Hindlimb muscle (tissue), 1 donor: ENCODE measurements at places on chromosomes 3 and 15. TPM values are rescaled to one million over a fixed set of nuclear protein-coding genes. Genes with fewer than 3 reads are reported as not detected.

GRCh38 chr15:69852482-69852881 is 245.2 kb downstream of the TLE3 start:
- DNase-seq, result no peak

GOLGA8S gene
- polyA plus RNA-seq, result 0.79 TPM

GRCh38 chr3:69142090-69142489 is 19.7 kb upstream of the LMOD3 start:
- no peak for DNase-seq

CSPG4 gene
- polyA plus RNA-seq, result 125 TPM

DNA sequence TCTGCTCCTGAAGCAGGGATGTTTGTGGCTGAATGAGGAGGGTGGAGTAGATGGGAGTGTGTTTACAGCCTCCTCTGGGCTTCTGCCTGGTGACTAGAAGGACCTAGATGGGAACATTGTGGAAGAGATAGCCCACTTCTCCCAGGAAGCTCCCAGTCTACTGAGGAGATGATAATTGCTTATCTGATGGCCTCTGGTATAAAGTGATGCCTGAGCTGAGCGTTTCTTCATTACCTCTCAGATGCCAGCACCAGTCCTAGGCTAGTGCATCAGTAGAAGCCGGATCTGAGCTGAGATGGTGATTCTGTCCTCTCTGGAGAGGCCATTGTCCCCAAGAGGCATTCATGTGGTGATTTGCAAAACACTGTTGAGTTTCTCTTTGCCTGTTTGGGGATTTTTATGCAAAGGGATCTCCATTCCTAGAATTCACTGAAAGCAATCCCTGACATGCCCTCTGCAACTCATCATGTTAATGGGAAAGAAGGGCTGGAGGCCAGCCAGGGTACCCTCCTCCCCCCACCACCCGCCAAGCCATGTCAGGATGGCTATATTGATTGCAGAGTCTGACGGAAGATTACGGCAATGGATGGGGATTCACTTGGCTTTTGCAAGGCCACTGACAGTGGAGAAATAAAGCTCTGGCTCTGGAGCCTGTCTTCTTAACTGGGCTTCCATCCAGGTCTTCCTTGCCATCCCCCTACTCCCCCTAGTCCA is 166.4 kb upstream of the ROPN1 start:
- DNase-seq, result no peak

DNA sequence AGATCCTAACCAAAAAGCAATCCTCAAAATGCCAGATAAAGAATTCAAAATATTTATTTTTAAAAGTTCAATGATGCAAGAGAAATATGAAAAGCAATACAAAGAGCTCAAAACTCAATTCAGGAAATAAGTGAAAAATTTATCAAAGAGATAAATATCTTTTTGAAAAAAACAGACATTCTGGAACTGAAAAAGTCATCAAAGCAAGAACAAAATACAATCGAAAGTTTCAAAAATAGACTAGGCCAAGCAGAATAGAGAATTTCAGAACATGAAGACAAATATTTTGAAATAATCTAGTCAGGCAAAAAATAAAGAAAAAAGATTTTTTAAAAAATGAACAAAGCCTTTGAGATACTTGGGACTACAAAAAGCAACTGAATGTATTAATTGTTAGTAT is 83.4 kb upstream of the STT3B start:
- DNase-seq, result no peak

PP2D1 gene
- 0.53 TPM for polyA plus RNA-seq

GRCh38 chr15:63628123-63628822 is 31.1 kb downstream of the FBXL22 start:
- no peak for DNase-seq

DNA sequence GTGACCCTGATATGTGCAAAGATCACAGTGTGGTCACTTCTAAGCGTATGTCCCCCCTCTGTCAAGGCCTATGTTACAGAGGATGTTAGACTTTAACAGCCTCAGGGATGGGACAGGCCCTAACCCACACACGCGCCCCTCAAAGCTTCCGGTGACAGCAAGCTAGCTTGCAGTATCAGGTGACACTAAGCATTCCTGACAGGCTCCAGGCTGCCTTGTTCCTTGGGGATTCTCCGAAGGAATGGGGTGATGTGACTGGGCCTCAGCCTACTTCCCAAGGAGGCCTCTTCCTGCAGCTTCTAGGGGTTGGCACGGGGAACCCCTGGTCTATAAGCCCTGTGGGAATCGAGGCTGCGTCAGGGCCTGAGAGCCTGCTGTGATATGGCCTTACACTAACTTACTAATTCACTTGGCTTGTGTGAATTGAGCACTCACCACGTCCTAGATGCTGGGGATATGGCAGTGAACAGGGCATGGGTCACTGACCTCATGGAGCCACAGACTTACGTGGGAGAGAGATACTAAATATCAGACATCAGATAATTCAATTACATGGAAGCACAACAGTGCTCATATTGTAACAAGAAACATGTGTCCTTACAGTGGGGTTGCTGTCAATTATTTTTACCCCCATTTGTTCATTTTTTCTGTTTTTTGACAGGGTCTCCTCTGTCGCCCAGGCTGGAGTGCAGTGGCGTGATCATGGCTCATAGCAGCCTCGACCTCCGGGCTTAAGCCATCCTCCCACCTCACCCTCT is 11.4 kb upstream of the SPTBN5 start:
- DNase-seq, result no peak

DNA sequence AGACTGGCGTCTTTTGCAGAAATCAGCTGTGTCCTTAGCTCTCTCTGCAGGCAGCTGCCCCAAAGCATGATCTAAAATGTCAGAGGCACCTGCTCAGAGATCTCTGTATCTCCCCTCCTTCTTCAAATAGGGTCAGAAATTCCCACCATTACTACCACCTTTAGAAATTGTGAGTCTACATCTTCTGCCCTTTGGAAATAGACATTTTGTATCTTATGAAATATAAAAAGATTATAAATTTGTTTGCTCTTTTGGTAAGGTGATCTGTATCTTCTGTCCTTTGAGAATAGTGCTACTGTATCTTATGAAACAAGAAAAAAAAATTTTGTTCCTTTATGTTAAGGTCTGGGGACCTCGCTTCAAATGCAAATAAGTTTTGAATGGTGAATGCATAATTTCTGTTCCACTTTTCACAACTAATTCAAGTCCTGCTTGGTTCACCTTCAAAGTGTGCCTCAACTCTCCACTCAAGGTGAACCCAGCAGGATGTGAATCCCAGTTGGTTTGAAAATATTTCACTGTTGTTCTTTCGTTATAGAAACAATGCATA is 28.3 kb upstream of the GPD1L start:
- no peak for DNase-seq

GRCh38 chr3:127710155-127710941 is 37.6 kb downstream of the ABTB1 start:
- no peak for DNase-seq

LRIG1 gene
- 130 TPM for polyA plus RNA-seq

GRCh38 chr3:169813757-169814517 is 1.2 kb upstream of the LRRC34 start:
- DNase-seq, result peak; percentile 22

DNA sequence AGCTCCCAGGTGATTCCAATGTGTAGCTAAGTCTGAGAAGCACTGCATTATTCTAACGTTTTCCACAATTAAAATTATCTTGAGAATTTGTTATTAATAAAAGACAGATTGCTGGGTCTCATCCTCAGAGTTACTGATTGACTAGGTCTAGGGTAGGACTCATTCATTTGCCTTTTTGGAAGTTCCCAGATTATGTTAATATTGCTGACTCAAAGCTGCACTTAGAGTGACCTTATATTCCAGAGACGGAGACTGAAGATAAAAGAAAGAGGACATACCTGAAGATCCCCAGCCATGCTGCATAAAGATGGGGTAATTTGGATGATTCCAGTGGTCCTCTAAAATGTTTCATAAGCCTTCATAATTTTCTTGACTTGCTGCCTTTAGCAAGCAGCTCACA is 81.8 kb downstream of the PLSCR2 start:
- no peak for DNase-seq

DNA sequence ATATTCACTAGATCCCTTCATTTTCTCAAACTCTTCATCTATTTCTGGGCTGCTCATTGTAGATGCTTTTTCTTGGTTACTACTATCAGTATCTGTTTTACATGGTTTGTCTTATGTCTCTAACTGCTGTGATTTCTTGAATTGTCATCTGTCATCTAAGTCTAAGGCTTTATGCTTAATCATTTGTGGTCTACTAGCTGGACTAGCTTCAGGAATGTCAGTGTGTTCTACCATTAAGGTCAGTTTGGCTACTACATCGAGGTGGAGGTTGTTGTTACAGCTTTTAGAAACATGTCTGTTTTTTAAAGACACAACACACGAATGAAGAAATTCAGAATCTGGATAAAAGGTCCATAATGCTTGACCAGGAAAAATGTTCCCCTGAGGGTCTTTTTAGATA is 82.2 kb downstream of the ABI3BP start:
- no peak for DNase-seq

DNA sequence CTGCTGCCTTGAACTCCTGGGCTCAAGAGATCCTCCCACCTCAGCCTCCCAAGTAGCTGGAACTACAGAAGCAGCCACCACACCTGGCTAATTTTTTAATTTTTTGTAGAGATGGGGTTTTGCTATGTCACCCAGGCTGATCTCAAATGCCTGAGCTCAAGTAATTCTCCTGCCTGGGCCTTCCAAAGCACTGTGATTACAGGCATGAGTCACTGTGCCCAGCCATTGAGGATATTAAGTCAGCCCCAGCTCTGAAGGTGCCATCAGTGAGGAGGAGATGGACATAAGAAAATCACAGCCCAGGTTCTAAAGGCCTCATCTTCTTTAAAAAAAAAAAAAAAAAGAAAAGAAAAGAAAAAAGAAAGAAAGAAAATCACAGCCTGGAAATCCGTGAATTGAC is 26.6 kb upstream of the PSTPIP1 start:
- DNase-seq, result no peak

GRCh38 chr3:85298032-85298431 is 339.2 kb downstream of the CADM2 start:
- no peak for DNase-seq

CYP1A2 gene
- polyA plus RNA-seq, result not detected

AMT gene
- polyA plus RNA-seq, result 9.2 TPM

DNA sequence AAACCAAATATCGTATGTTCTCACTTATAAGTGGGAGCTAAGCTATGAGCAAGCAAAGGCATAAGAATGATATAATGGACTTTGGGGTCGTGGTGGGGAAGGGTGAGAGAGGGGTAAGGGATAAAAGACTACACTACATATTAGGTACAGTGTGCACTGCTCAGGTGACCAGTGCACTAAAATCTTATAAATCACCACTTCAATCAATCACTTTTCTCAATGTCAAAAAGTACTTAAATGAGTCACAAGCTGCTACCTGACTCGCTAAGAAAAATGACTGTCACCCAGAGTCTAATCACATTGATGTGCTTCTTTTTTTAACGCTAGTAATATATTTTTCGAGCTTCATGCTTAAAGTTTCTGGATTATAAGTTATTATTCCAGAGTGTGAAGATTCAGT is 95.5 kb downstream of the CBLB start:
- DNase-seq, result no peak

- DNase-seq, result no peak
Observed at GRCh38 chr3:95718168-95718567, 1096.2 kb upstream of the EPHA6 start.

SLC28A2 gene
- 0.37 TPM for polyA plus RNA-seq

GRCh38 chr3:85922374-85922773 is 963.6 kb downstream of the CADM2 start:
- DNase-seq, result no peak

- no peak for DNase-seq
Observed at GRCh38 chr3:52480768-52481715, 14.1 kb upstream of the STAB1 start.

DNA sequence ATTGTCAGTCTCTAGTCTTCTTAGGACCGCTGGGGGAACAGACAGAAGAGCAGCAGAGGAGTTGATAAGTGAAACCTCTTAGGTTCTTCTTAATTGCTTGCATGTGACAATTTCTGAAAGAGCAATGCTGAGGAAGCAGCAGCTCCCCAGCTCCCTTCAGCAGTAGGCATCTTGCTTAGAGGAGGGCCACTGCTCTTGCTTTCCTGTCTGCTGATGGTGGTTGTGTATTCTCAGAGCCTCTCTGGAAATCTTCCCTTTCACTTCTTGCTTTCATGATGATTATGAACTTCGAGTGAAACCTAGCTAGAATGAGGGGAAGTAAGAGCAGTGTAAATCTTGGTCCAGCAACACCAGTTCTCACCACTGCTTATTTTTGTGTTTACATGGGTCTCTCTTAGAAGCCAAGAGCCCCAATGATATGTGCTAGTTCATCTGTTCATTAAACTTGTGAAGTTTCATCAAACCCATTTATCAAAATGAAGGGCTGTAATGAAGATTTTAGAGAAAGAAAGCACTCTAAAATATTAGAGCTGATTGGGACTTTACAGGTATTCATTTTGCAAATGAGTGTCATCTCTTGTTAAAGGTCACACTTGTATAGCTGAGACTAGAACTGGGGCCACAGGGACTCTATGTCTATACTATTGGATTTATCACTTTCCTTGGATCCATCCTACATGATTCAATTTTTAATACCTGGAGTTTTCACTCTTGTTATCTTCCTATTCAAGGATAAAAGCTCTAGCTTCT is 246.7 kb downstream of the LPP start:
- no peak for DNase-seq

GRCh38 chr3:196222876-196223595 is 6.7 kb downstream of the SLC51A start:
- no peak for DNase-seq

GRCh38 chr3:122920986-122921385 is 106.6 kb downstream of the SEMA5B start:
- DNase-seq, result no peak

DNAH12 gene
- 0.50 TPM for polyA plus RNA-seq

DNA sequence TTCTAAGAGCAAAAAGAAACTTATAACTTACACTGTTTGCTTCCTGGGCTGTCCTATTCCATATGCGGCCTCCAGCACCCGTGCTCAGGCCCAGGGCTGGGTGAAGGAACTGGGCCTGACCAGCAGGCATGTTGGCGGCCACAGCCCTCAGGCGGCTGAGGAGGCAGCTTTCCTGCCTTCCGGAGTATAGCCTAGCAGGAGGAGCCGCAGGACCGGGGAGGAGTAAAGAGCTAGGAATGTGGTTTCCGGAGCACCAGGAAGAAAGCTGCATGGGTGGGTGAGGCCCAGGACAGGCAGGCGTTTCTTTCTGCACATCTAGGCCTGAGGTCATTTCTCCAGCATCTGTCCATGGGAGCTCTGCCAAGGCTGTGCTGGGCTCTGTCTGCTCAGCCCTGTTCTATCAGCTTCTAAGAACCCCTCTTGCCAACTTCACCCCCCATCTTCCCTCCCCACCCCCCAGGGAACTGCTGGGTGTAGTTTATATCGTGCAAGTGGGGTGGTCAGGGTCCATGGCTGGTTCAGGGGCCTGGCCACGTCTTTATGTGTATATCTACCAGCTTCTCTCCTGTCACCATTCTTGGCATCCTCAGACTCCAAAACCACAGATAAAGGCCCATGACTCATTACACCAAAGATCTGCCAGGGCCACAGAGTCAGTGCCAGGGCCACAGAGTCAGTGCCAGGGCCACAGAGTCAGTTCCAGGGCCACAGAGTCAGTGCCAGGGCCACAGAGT is 7.8 kb upstream of the KIF7 start:
- peak; percentile 46 for DNase-seq

DNA sequence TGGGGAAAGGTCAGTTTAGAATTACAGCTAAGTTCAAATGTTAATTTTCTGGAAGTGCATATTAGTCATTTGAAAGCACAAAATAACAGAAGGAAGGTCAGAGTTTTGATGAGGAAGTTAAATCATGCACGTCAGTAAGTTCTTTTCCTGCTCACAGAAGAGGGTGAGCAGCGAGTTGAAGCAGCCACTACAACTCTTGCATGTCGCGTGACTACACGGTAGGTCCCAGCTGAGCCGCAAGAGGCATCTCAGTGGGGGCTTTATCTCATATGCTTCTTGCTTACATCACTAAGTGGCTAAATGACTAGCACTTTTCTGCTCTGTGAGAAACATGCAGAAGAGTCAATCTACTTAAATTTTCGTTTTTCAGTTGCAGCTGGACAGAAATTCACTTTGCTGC is 21.3 kb upstream of the SEC62 start:
- no peak for DNase-seq
